ENCODE measurements at places on chromosomes 16 and 17.
A peak's percentile ranks its signal among the peaks of the same experiment; 100 is the strongest.

- peak; percentile 90 for DNase-seq
Observed at GRCh38 chr17:63998050-63998720, at the start of gene PRR29. Gene PRR29 (plus strand): TSS chr17:63998351. CDS start chr17:63998365, 14 bp downstream.

DNA sequence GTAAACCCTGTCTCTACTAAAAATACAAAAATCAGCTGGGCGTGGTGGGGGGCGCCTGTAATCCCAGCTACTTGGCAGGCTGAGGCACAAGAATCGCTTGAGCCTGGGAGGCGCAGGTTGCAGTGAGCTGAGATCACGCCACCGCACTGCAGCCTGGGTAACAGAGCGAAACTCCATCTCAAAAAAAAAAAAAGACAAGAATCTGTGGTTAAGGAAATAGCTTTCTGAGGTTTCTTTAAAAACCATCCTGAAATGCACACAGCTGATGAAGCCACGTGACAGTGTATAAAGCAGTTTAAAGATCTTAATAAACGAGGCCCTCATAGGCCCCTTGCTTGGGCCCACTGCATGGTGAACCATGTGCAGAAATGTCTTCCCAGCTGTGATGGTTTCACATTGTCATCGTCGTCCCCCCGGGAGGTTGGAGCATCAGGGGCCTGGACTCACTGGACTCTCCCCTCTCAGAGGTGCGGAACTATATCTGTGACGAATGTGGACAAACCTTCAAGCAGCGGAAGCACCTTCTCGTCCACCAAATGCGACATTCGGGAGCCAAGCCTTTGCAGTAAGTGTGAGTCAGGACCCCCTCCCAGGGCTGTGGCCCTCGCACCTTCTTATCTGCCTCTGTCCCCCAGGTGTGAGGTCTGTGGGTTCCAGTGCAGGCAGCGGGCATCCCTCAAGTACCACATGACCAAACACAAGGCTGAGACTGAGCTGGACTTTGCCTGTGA, 16.2 kb downstream of the ZNF276 start:
- no peak for DNase-seq

- no peak for DNase-seq
Observed at GRCh38 chr17:31490019-31490650, 98.7 kb downstream of the RAB11FIP4 start.

DNA sequence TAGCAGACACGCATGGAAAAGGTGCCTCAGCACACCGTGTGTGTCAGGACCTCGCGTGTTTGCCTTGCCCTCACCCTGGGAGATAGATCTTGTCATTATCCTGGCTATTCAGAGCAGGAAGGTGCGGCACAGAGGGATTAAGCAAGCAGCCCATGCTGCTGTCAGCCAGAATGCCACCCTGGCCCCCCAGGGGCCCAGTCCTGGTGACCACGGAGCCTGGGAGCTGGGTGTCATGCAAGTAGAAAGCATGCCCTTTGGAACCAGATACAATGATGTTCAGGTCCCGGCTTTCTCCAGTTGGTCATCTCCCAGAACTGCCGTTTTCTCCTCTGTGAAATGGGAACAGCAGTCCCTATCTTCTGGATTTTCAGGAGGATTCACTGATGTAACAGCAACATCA, 29.9 kb downstream of the CACNG4 start:
- no peak for DNase-seq

Measured in posterior cingulate gyrus (tissue), 11 donors.